ENCODE measurements at places on chromosomes 1 and 21. TPM values are rescaled to one million over a fixed set of nuclear protein-coding genes. Genes with fewer than 3 reads are reported as not detected.

GRCh38 chr1:46039571-46040052 is 92.8 kb downstream of the PIK3R3 start:
- peaks cover 31% of the 10 kb centered on the region for H3K4me1 ChIP-seq
- no peak overlapping the region for H3K27ac ChIP-seq
- no peak overlapping the region for H3K4me3 ChIP-seq

GRCh38 chr1:196609370-196609737 is 1.1 kb upstream of the KCNT2 start:
- 0 out of 2 replicates have a peak overlapping the region, but pooled peaks have one; percentile 74 for H3K4me3 ChIP-seq
- DNase-seq = no peak
- H3K36me3 ChIP-seq = no peaks in the 10 kb centered on the region
- no peak overlapping the region for H3K27ac ChIP-seq
- H3K4me1 ChIP-seq = no peaks in the 10 kb centered on the region

GRCh38 chr1:43858324-43858723 is 75.3 kb upstream of the ARTN start:
- H3K27ac ChIP-seq = peak overlapping the region; percentile 58
- peaks cover 36% of the 10 kb centered on the region for H3K4me1 ChIP-seq
- H3K36me3 ChIP-seq = no peaks in the 10 kb centered on the region
- no peaks in the 10 kb centered on the region for H3K27me3 ChIP-seq

GRCh38 chr1:54705153-54705552 is 10.5 kb upstream of the TTC4 start:
- no peak overlapping the region for H3K4me3 ChIP-seq
- no peaks in the 10 kb centered on the region for H3K27me3 ChIP-seq
- DNase-seq = no peak
- no peaks in the 10 kb centered on the region for H3K36me3 ChIP-seq
- no peak overlapping the region for H3K27ac ChIP-seq
- H3K4me1 ChIP-seq = no peaks in the 10 kb centered on the region

The TRPM2 gene
- polyA plus RNA-seq = not detected

The RAP1GAP gene
- polyA plus RNA-seq = 0.99 TPM

- H3K4me1 ChIP-seq = no peaks in the 10 kb centered on the region
- H3K27ac ChIP-seq = no peak overlapping the region
- H3K36me3 ChIP-seq = no peaks in the 10 kb centered on the region
- peak; percentile 33 for DNase-seq
- H3K4me3 ChIP-seq = no peak overlapping the region
Observed at GRCh38 chr1:75135573-75136194, 1.5 kb downstream of the LHX8 start.
